Fibroblast of skin of left biceps (primary cell): ENCODE measurements at places on chromosomes 13 and 19.
A peak's percentile ranks its signal among the peaks of the same experiment; 100 is the strongest.

DNA sequence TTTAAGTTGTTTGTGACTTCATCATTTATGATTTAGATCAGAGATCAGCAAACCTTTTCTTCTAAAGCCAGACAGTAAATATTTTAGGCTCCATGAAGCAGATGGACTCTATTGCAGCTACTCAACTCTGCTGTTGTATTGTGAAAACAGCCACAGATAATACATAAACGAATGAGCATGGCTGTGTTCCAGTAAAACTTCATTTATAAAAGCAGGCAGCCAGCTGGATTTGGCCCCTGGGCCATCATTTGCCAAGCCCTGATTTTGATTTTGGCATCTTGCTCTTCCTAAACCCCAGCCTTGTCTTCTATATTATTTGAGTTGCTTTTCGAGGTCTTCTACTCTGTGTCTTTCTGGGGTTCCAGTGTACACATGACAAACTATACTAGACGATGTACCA is 41.3 kb downstream of the RNASEH2B start:
- DNase-seq, result peak; percentile 35

DNA sequence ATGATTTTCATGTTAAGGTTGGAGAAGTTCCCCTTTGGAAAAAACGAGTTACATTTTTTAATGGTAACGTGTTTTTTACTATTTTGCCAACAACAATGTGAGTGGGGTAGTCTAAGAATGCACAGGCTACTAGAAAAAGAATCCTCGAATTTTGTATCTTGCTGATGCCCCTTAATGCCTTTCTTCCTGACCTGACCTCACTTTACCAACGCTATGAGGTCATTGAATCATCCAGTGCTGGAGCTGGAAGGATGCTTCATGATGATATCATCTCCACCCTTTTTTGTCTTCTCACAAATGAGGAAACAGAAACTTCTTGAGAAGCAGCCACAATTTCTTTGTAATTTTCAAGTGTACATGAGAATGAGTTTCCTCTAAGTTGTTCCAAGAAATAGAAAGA is 8.2 kb upstream of the UBL3 start:
- no peak for DNase-seq

DNA sequence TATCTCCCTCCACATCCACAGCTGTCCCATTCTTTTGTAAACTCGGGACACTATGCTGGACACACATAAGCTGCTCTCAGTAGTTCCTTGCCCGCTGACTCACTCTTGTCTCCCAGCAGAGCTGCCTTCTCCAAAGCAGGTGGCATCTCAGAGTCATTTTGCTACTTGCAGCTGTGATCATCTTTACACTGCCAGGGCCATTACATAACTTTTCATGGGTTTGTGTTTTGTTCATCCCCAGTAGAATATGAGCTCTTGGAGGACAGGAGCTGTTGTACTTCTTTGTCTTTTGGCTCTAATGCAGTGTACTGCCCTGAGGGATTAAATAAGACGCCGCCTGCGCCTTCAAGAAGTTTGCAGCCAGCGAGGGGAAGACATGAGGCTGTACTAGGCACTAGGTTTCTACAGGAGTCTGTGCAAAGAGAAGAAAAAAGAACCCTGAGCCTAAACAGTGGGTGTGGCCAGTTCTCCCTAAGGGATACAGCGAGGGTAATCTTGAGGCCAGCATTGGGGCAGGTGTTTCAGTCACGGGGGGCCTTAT is 40.8 kb upstream of the GPR183 start:
- no peak for DNase-seq

- no peak for DNase-seq
These were observed 34.0 kb upstream of the ZNF507 start for GRCh38 chr19:32311371-32311770.

- DNase-seq, result no peak
These were observed 14.8 kb upstream of the MTUS2 start for GRCh38 chr13:28805193-28805819.

DNA sequence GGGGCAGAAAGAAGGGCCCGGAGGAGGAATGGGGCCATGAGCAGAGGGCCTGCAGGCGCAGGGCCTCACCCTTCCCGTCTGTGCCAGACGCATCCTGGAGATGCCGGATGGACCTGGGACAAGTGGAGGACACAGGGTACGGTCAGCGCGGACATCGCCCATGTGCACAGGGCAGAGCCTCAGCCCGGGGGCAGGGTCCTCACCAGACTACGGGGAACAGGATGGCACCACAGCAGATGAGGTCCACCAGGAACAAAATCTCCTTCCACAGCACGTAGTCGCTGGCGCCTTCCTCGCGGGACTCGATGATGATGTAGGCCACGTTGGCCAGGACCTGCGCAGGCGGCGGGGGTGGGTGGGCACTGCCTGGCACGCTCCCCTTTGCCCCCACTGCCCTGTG is 5.6 kb downstream of the GPR108 start:
- no peak for DNase-seq

- DNase-seq, result no peak
These were observed 31.7 kb downstream of the ARHGAP35 start for GRCh38 chr19:46892252-46893179.

DNA sequence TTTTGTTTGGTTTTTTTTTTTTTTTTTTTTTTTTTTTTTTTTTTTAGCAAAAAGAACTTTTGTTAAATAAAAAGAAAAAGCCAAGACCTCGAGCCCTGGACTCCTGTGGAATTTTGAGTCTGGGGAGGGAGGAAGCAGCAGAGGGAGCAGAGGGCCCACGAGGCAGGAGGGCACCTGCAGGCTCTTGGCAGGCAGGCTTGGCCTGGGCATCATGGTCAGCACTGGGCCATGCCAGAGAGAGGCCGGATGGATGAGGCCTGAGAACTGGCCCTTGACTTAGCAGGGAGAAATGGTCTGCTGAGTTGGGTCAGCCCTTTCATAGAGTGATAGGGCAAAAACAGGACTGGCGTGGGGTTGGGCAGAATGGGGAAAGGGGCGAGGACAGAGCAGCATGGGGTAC is 100.4 kb downstream of the GPR12 start:
- DNase-seq, result no peak

GRCh38 chr19:27765912-27766725 is 1446.8 kb downstream of the UQCRFS1 start:
- DNase-seq, result no peak

DNA sequence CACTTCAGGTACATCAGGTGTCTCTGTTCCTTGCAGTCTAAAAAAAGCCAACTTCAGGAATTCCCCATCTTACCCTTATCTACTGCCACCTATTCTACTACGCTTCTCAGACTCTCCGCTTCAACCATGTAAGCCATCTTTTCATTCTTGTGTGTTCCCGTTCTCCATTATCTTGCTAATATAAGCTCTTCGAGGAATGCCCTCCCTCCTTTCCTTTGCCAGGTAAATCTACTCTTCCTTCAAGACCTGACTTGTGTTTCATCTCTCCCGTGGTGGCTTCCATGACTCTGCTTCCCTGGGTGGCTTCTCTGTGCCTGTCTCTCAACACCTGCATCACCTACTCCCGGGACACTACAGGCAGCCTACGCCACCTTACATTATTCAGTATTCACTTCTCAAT is 42.3 kb upstream of the MEDAG start:
- DNase-seq, result no peak

- DNase-seq, result no peak
These were observed 4.3 kb upstream of the ZNF17 start for GRCh38 chr19:57406516-57407123.

DNA sequence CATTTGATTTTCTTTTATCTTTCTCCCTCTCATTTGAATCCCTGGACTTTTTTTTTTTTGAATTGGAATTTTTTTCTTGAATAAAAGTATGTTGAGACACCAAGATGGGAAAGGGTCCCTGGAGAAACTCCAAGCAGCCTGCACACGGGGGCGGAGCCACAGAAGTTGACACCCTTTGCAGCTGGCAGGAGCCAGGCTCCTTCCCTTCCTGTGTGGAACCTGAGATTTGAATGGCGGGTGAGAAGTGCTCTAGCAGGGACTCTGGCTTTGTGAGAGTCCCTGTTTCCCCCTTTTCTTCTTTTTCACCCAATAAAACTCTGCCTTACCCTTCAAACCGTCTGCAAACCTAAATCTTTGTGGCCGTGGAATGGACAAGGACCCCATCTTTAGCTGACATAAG is 1381.0 kb upstream of the MIR17HG start:
- no peak for DNase-seq

DNA sequence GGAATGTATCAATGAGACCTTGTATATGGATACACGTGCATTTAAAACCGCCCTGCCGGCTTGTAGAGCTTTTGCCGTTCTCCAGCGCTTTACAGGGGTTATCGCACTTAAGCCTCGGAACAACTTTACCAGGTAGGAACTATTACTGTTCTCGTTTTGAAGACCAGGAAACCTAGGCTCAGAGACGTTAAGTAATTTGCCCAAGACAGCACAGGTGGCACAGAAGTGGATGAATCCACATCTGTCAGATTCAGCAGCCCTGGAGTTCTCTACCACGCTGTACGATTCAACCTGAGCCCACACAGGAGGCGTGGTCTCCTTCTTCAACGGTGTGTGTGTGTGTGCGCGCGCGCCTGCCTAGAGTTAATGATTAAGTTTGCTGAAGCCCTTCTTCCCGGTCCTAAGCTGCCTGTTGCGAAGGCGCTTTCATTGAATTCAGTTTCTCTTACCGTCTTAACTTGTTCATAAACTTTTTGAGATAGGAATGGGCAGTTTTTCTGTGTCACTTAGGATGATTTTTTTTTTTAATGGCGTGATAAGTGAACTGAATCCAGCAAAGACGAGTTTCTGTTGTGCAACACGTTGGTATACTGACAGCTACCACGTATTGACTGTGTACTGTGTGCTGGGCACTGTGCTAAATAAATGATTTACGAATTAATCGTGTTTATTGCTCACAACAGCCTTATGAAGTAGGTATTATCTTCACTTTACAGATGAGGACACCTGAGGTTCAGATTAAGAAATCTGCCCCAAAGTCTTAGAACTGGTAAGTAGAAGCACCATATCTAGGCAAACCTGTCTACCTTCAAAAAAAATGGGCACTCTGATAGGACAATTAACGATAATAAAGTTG is 67.4 kb downstream of the KCNRG start:
- DNase-seq, result no peak

DNA sequence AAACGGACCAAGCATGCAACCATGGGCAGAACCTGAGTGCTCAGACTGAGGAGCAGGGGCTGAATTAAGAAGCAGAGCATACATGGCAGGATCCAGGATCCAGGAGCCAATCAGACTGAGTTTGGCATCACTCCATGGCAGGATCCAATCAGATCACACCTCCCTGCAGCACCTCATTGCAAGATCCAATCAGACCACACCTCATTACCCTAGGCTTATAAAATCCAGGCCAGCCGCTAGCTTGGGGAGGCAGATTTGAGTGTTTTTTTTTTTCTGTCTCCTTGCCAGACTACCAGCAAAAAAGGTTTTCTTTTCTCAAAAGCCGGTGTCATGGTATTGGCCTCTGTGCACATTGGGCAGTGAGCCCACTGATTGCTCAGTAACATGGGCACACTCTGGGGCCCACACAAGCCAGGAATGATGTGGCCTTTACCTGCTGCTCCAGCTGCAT is 127.9 kb upstream of the GJB6 start:
- DNase-seq, result peak; percentile 48

- no peak for DNase-seq
These were observed 78.9 kb downstream of the COL4A1 start for GRCh38 chr13:110227864-110228643.

GRCh38 chr13:93690139-93690538 is 463.5 kb downstream of the GPC6 start:
- DNase-seq, result peak; percentile 12

DNA sequence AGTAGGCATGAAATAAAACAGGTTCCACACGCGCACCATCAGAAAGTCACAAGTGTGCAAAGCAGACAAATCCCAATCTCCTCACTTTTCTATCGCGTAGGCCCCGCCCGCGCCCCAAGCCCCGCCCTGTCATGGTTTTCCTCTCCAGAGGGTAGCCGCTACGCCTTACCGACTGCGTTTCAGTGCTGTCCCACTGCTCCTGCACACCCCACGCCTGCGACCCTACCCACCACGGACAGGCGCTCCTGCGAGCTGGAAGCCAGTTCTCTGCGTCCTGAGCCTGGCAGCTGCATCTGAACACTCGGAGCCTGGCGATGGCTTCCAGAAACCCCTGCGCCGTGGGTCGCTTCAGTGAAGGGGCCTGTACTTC is 379 bp upstream of the ZNF470 start:
- DNase-seq, result peak; percentile 5

- DNase-seq, result no peak
These were observed 2.8 kb downstream of the JSRP1 start for GRCh38 chr19:2253106-2254063.

DNA sequence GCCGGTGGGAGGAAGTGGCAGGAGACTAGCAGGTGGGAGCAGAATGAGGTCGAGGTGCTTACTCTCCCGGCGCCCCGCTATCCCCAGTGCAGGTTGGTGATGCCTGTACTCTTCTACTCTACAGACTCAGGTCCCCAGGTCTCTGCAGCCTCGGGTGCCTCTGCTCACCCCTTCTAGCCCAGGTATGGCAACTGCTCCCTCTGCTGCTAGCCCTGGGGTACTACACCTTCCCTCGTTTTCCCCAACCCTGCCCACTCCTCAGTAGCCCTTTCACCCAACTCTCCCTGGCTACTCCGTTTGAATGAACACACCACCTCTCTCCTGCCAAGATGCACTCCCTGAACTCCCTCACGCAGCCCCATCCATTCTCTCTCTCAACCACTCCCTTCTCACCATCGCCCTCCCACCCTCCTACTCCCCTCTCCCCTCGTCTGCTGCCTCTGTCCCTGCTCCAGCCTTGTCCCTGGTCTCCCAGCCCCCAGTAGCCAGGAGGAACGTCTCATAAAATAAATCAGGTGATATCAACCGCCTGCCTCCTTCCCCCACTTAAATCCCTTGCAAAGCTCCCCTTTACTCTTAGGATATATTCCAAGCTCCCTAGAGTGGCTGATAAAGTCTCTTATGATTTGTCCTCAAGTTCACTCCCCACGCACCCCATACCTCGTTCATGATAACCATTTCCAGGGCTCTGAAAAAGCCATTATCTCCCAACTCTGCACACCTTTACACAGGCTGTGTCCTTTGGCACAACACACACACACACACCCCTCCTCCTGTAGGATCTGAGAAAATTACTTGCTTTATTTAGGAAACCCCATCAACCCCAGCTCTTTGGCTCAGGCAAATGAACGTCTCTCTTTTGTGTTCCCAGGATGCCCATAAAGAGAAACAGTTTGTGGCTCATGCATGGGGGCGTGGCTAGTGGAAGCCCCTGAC is 8.2 kb upstream of the MEIS3 start:
- DNase-seq, result no peak

GRCh38 chr19:57263244-57263741 is 17.0 kb upstream of the ZNF460 start:
- DNase-seq, result no peak

GRCh38 chr19:48149430-48149829 is 20.7 kb downstream of the LIG1 start:
- DNase-seq, result no peak

- DNase-seq, result no peak
These were observed 222.3 kb downstream of the TEX29 start for GRCh38 chr13:111542530-111543341.
